Putamen (tissue), 1 donor: ENCODE measurements at places on chromosomes 11 and 22.
A peak's percentile ranks its signal among the peaks of the same experiment; 100 is the strongest.

DNA sequence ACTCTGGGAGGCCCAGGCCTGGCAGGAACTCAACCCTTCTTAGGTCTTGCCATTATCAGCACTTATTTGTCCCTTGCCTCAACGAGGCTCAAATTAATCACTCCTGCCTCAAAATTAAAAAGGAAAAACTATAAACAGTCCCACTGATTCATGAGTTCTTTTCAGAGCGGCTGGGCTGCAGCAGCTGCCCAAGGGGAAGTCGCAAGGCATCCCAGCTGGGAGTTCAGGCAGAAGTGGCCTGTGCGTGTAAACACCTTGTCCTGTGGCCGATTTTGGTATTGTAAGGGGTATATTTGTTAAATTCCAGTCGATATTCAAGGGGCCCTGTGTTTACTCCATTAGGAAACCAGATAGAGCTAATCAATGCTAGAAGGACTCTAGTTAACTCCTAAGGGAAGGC is 213.9 kb upstream of the CADM1 start:
- DNase-seq: no peak

- DNase-seq: no peak
Observed at GRCh38 chr11:2570211-2570811, 125.5 kb downstream of the KCNQ1 start.

GRCh38 chr11:39968071-39968470 is 1491.4 kb downstream of the LRRC4C start:
- DNase-seq: no peak

GRCh38 chr22:36433318-36434231 is 45.8 kb upstream of the MYH9 start:
- no peak for DNase-seq

GRCh38 chr11:32082346-32082986 is 8.4 kb upstream of the RCN1 start:
- no peak for DNase-seq

DNA sequence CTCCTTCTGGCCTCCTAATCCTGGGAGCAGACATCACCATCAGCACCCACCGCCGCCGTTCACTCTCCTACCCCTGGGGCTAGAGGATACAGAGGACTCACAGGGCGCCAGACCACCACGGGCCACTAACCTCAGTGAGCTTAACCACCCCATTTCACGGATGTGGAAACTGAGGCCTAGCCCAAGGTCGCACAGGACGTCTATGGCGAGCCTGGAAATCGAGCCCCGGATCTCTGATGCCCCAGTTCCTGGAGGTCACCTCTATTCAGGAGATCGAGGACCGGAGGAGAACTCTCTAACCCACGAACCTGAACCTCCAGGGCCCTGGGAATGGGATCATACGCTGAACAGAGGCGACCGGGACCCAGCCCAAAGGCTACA is 349 bp downstream of the TIMM10 start:
- no peak for DNase-seq

DNA sequence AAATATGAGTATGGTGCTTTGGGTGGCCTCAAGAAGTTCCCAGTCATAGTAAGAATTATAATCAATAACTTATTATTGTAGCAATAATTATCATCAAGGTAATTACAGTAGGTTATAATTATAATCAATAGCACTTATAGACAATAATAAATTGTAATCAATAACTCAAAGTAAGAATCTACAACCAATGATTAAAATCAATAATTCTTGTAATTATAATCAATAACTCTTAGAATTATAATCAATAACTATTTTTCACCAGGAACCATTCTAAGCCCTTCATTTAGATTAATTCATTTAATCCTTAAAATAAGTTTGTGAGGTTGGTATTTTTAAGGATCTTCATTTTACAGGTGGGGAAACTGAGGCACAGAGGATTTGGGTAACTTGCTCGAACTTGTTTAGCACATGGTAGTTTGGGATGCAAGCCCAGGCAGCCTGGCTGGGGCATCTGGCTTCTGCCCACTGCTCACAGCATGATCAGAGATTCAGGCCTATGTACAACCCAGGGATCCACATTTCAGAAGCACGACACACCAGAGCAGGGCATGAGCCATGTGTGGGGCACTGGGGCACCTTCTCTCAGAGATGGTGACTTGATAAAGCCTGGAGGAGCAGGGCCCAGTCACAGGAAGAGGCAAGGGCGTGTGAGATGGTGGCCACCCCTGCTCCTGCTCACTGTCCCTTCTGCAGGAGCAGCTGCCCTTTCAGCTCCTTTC is 46.6 kb downstream of the SLC1A2 start:
- no peak for DNase-seq

GRCh38 chr11:83027289-83027688 is 44.4 kb downstream of the RAB30 start:
- DNase-seq: no peak

DNA sequence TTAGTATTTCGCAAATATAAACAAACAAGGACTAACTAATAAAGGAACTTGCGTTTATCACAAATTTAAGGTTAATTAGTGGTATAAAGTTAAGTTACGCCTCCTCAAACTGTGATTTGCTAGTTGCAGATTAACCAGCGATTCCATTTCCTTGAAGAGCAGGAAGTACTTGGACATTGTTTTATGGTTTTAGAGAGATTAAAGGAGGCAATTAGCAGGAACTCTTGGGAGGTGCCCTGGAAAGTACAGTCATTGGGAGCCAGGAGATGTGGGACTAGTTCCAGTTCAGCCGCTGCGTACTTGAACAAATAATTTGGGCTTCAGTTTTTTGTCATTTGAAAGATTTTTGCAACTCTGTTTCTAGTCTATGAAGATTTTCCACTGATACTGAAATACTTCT is 3.3 kb downstream of the FAM118B start:
- DNase-seq: no peak

GRCh38 chr11:134034496-134035381 is 34.1 kb upstream of the JAM3 start:
- no peak for DNase-seq

GRCh38 chr11:32594272-32594671 is 10.6 kb downstream of the EIF3M start:
- DNase-seq: no peak

DNA sequence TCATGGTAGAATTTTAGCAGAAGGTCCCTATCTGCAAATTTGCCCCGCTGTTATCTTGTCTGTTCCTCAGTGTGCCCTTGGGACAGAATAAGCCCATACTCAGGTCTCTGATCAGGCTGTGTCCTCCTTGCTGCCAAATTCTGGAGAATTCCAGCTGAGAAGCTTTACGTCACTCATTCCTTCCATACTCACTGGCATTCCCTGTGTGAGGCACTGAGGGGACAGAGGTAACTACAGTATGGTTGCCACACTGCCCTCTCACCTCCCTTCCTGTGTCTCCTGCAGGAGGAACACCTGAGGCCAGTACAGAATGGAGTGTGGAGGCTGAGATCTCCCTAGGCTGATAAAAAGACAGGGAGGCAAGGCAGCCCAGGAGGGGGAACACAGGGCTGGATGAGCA is 31.5 kb downstream of the SHISA8 start:
- DNase-seq: no peak

DNA sequence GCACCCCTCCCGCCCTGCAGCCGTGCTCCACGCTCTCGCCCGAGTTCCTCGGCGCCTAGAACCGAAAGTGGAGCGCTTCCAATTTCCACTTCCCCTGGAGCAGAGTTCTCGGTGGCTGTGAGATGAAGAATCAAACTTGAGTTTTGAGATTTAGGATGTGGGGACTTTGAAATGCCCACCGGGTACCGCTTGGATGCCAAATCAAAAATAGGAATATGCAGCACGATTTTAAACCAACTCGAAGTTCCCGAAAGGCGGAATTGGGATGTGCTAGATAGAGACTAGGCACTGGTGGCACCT is 569 bp downstream of the POLA2 start:
- DNase-seq: no peak

GRCh38 chr11:127203490-127203889 is 202.9 kb upstream of the KIRREL3 start:
- no peak for DNase-seq

- no peak for DNase-seq
Observed at GRCh38 chr22:46196278-46196677, 46.0 kb downstream of the PPARA start.

DNA sequence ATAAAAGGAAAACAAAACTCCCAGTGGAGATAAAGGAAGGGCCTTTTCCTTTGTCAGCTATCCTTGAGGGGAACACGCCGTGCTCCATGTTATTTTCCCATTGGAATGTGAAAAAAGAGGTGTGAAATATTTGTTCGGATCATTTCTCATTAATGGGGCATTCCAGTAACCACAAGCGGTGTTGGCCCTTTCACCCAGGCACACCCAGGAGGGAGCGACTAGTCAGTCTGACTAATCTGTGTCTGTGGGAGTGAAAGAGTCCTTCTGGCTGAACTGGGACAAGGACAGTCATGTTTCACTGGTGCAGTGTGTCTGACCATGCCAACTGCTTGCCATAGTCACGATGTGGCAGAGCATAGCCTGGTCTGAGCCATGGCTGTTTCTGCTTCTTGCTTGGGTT is 13.0 kb upstream of the MYEOV start:
- DNase-seq: no peak

GRCh38 chr11:33475993-33476392 is 218.8 kb downstream of the HIPK3 start:
- DNase-seq: peak; percentile 24

DNA sequence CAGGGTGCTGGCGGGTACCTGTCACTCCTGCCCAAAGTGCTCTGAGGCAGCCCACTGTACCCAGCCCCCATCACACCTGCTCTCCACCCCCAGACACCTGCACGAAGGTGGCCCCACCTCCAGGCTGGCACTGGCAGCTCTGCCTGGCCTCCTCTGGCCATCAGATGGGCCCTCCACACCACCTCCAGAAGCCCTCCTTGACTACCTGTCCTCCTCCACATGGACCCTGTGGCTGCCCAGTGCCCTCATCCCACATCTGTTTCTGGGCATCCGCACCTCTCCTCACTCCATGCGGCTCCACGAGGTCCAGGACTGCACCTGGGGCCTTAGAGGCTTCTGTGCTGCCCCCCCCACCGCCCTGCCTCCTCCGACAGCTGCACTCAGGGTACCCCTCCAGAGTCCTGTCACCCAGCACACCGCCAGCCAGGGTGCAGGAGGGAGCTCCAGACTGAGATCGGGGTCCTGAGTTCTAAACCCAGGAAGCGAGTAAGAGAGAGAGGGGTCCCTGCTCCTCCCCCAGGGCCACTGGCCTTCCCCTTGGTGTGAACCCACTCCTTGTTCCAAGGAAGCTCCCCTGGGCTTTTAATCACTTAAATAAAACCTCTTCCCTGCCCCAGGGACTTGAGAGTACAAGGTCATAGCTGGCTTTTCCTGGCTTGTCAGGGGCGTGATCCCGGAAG is 1.7 kb downstream of the CTSD start:
- no peak for DNase-seq

- DNase-seq: no peak
Observed at GRCh38 chr11:12693479-12694182, 19.4 kb downstream of the TEAD1 start.

DNA sequence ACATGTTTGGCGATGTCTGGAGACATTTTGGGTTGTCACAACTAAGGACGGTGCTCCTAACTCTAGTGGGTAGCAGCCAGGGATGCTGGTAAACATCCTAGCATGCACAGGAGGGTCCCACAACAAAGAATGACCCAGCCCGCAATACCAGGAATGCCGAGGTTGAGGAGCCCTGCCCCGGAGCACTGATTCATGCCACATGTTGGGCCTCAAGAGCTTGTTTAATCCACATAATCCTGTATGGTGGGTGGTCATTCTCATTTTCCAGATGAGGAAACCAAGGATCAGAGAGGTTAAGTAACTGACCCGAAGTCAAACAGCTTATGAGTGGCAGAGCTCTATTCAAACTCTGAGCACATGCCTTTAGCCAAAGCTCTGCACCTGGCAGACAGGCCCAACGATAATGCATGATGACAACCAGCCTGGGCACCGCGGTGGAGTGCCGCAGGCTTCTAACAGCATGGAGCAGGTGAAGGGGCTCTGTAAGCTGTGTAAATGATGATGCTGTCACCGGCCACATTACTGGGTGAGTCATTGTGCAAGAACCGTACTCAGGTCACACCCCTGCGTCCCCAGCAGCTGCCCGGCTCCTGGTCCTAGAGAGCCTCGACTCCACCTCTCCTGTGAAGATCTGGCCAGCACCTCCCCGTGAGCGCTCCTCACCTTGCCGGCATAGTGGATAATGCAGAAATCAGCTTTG is 58.6 kb downstream of the APOL1 start:
- DNase-seq: no peak

DNA sequence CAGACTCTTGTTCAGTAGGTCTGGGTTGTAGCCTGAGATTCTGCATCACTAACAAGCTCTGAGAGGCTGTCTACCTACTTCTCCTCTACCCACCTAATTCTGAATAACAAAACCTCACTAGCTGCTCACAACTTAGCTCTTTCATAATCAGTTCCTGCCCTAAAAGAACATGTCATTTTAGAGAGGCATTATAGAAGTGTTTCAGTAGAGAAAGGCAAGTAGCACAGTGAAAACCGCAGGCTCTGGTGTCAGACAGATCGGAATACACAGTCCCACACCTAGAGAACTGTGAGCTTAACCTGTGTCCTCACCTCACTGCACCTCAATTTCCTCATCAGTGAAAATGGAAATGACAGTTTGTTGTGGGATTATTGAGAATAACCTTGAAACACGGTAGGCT is 1337.6 kb upstream of the TENM4 start:
- peak; percentile 16 for DNase-seq

GRCh38 chr11:8784954-8785353 is 102.4 kb downstream of the RPL27A start:
- no peak for DNase-seq

DNA sequence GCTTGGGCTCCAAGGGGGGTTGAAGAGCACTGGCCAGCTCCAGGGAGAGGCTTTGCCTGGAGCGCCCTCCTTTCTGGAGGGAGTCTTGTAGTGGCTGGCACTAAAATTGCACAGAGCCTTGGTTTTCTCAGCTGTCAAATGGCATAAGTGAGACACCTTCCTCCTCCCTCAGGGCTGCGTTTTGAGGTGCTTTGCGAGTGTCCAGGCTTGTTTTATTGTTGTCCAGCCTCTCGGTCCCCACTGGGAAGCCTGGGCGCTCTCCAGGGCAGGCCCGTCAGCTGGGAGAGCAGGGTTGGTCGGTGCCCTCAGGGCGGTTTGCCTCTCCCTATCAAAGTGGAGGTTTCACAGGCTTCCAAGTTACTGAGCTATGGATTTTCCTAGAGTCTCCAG is 149.3 kb upstream of the B3GAT1 start:
- no peak for DNase-seq

DNA sequence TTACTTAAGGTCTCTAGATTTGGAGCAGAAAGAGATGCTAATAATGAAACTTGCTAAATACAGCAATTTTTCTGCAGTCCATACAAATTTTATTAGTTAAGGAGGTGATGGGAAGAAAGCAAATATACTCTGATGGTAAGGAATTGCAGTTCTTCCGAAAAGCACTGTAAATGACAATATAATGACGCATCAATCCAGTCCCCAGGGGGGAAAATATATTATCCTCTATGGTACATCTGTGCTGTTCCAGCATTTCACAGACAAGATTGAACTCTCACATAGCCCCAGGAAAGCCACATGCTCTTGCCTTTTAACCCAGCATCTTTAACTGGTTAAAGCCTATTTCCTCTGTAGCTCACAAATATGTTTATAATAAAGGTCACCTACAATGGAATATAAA is 416.6 kb upstream of the CCDC90B start:
- DNase-seq: no peak

- no peak for DNase-seq
Observed at GRCh38 chr11:130391711-130392110, 36.7 kb downstream of the ADAMTS8 start.
